ENCODE measurements at places on chromosomes 13 and 19.

GRCh38 chr13:95741584-95742563 is 64.9 kb downstream of the DNAJC3 start:
- DNase-seq: no peak

DNA sequence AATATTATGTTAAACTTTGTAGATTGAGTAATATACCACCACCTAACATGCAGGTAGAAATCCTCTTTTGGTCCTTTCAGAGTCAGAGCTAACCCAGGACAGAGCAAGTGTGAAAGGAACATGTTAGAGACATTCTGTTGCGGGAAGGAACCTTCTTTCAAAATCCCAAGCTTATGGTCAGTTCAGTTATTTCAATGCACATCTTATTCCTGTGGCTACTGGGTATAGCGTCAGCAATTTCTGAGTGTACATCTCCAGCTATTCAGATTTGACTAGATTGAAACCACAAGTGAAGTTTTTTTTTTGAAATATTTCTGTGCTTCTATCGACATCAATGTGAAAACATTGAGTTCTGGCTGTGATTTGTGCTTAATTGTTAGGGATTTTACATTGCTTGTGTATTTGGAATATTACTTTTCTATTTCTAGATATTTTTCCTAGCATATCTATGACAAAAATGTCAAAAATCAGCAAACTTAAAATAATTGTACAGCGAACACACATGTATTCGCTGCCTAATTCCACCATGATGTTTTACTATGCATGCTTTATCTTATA is 165.3 kb downstream of the LMO7 start:
- no peak for DNase-seq

DNA sequence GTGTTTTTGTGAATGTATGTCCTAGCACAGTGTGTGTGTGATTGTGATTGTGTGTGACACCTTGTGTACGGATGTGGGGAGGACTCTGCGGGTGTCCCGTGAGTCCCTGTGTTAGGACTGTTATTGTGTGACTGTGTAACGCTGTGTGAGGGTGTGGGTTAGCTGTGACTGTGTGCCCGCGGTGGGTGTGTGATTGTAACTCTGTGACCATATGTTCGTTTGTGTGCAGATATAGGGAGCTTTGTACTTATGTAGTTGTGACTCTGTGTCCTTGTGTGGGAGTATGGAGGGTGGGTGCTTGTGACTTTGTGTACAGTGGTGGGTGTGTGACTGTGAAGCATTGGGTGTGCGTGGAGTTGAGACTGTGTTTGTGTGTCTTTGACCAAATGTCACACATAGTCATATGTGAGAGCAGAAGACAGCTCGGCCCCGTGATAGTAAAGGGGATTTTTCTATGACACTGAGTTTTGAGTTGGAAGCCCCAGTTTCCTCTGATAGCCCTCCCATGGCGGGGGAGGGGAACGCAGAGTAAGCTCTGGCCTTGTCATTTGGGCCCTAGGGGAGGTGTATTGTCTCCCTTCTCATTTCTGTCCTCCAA is 949 bp upstream of the ZNF260 start:
- DNase-seq: no peak

GRCh38 chr19:48085904-48086864 is 24.4 kb downstream of the PLA2G4C start:
- DNase-seq: no peak

- DNase-seq: no peak
Observed at GRCh38 chr19:38900743-38901190, 998 bp downstream of the NFKBIB start.

DNA sequence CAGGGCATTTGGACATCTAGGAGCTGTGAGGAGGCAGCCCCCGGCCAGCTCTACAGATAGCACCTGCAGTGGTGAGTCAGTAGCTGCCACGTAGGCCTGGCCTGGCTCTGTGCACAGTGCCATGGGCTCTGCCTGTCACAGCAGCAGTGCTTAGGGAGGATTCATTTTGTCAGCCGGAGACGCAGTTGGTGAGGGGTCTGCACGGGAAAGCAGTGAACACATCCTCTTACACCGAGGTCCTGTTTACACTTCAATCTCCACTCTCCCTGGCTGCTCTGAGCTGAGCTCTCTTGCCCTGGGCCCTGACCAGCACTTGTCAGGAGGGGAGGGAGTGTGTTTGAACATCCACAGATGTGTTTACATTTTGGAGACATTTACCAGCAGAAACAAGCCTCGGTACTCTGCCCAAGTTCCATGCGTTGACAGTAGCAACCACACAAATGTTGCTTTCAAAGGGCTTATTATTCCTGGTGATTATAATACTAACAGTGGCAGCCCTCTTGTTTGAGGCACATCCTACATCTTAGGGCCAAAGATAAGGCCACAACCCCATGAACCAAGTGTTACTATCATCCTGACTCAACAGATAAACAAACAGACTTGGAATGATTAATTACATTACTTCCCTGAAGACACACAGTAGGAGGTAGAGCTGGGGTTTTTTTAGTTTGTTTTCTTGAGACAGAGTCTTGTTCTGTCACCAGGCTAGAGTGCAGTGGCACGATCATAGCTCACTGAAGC is 148.9 kb downstream of the USP12 start:
- DNase-seq: peak; percentile 82

- DNase-seq: no peak
Observed at GRCh38 chr13:93736909-93737308, 510.3 kb downstream of the GPC6 start.

GRCh38 chr13:44814161-44814560 is 175.1 kb downstream of the NUFIP1 start:
- no peak for DNase-seq

DNA sequence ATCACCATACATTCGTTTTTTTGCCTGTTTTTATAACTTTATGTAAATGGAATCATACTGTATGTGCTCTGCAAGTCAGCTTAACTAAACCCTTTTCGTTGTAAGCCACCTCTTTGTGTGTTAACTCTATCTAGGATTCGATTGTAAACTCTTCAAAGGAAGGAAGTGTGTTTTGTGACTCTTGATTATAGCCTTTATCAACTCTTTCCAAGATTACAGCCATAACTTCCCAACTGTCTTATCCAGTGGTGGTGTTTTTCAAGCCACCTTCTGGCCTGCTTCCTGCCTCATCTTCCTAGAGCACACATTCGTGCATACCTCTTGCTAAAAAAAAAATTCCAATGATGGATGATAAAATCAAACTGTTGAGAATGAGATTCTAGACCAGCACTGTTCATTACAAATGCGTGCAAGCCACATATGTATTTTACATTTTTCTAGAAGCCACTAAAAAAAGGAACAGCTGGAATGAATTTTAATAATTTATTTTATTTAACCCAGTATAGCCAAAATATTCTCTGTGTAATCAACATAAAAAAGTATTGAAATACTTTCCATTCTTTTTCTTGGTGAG is 12.0 kb upstream of the FBXL3 start:
- DNase-seq: no peak

GRCh38 chr13:21971662-21972621 is 301.1 kb downstream of the FGF9 start:
- no peak for DNase-seq

GRCh38 chr19:42461700-42462324 is 19.1 kb upstream of the CXCL17 start:
- no peak for DNase-seq

GRCh38 chr13:99585609-99586008 is 84.3 kb downstream of the TM9SF2 start:
- peak; percentile 29 for DNase-seq

GRCh38 chr19:51111606-51112005 is 3.4 kb upstream of the CTU1 start:
- DNase-seq: no peak

DNA sequence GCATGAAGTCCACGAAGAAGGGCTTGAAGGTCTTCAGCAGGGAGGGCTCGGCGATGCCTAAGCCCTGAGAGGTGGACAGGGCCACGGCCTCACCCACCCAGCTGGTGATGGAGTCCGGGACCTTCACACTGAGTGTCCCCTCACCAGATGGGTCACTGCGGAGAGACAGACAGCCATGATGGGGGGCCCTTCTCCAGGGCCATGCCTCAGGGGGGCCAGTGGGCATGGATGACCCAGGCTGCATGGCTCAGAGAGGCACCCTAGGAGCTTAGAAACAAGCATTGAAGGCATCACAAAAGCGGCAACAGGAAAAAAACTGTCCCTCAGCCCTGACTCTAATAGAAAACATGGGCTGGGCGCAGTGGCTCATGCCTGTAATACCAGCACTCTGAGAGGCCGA is 63.2 kb downstream of the F2RL3 start:
- DNase-seq: no peak

DNA sequence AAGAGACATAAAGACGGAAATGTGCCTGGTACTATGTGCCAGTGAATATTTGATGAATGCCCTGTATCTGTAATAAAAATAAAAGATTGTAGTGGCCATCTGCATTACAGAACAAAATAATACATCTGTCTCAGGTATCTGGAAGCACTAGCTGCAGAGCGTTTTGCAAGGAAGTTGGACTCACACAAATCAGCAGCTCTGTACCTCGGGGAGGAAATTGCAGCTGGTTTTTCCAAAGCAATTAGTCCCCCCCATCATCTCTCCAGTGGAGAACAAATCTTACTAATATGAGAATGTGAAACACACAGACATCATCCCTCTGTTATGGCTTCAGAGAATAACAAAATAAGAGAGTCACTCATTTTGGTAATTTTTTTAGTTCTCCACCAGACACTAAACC is 245.3 kb downstream of the ITGBL1 start:
- no peak for DNase-seq

DNA sequence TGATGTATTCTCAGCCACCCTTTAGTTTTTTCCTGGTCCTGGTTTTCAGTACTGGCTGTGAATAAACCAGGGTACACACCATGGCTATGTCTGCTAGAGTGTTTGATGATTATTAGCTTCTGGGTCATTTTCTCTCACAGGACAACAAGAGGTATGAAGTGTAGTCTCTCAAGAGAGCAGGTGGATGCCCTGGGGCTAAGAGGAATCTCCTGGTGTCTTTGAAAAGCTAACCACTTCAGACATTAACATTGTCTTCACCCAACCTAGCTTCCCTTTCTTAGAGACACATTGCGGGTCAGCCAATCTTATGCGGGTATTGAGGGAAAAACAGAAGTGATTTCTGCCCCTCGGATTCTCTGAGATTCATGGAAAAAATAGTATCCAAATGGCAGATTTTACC is 1.6 kb downstream of the ZNF730 start:
- DNase-seq: no peak

DNA sequence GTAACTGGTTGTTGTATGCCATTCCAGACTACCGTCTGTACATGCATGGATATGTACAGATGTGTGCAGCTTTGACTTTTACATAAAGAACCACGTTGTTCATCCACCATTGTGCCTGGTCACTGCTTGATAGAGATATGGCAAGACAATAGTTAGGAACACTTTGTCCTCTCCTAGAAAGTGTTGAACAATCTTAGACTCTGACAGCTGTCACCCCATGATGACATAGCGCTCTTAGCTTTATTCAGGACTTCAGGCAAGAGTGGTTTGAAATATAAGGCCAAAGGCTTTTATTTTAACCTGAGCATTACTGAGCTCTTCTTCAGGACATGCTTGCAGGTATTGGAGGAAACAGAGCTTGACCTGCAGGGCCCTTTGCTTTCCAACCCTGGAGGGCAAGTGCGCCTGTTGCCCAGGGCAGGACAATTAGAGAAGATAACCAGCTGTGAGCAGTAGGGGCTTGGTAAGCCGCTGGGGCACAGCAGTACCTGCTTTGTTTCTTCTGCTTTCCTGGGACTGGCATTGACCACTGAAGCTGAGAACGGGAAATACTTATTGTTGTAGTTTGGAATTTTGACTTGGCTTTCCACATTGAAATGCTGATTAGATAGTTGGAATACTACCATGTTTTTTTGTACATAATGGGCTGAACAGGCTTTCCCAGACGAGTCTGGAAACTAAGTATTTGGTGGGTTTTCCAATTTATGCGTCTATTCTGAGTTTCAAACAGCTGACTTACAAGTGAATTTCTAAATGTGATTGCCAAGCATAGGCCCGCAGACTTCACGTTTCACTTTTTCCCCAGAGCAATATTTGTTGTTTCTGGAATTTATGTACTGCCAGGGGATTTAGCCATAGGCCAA is 51.1 kb downstream of the GARRE1 start:
- DNase-seq: no peak

- DNase-seq: no peak
Observed at GRCh38 chr13:43422116-43422515, 364.7 kb downstream of the ENOX1 start.

DNA sequence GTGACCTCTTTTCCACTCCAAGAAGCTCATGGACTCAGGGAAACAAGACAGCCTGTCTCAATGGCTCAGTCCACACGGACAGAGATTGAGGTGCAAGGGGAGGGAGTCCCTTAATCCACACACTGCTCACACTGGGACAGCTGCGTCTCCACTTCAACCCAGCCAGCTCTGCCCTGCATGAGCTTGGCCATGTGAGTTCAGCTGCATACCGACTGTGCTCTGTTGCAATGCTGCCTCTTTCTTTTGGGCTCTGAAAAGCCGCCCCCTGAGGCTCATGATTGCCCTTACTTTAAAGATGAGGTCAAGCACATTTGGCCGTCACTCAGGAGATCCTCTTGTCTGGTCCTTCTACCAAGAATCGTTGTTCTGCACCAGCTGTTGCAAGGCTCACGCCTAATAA is 64.8 kb upstream of the KCTD15 start:
- DNase-seq: no peak

GRCh38 chr13:26482451-26483197 is 74.9 kb upstream of the WASF3 start:
- peak; percentile 56 for DNase-seq

DNA sequence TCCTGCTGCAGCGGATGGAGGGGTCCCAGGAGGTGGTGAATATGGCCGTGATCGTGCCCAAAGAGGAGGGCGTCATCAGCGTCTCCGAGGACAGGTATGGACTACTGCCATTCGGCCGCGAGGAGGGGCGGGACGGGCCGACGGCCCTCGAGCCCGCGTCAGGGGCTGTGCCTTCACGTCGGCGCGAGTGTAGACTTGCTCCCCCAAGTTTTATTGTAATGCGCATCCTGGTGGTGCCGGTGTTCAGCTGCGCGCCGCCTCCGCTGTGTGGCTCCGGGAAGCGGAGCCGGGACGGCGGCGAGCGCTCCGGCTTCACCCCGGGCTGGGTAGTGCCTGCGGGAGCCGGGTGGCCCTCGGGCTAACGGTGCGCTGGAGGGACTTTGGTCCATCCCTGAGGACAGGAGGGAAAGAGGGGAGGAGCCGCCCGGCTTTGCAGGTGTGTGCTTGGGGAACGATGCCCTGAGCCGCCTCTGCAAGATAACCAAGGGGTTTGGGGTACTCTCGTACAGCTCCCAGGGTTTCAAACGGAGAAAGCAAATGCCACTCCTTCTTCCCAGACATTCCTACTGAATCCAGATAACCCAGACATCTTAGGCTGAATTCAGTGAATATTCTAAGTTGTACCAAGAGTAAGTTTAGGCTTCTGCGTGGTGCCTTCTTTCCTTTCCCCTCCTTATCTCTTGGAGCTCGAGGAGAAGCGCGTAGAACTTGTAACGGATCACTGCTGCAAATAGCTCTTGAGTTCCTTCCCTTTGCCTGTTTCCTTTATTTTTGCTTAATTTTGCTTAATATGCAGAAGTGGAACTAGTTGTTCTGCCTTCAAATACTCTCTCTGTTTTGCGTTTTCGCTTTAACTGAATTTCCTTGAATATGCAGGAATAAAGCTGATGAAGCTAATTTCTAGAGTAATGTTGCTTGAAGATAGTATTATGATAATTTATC is 740 bp downstream of the WDFY2 start:
- peak; percentile 25 for DNase-seq

Measured in fibroblast of gingiva (primary cell).